ENCODE measurements at places on chromosomes 7 and 10. TPM values are rescaled to one million over a fixed set of nuclear protein-coding genes. Genes with fewer than 3 reads are reported as not detected.

GRCh38 chr7:157896774-157897555 lies 560.2 kb downstream of the DNAJB6 start:
- DNase-seq: no peak

DNA sequence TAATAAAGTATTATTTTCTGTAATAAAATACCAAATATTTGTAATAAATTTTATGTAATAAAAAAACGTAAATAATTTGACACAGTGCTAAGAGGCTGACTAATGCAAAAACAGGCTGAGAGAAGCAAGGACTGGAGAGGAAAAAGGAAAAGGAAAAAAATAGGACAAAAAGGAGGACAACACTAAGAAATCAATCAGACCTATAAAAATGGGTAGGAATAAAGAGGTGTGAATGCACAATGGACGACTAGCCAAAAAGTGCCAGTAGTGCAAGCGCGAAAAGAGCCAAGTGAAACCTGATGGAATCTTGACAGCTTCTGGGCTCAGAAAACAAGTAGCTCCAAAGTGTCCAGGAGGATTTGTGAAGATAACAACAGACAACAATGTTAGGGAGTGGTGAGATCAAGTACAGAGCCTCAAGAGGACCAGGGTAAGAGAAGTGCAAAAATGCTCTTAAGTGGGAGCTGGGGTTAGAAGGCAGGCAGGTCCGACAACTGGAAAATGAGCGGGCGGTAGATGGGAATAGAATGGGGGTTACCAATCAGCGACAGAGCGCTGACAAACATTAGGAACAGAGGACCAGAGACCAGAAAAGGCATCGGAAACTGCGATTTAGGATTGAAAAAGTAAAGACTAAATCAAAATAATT lies 1.2 kb downstream of the BRAF start:
- DNase-seq: peak; percentile 23

DNA sequence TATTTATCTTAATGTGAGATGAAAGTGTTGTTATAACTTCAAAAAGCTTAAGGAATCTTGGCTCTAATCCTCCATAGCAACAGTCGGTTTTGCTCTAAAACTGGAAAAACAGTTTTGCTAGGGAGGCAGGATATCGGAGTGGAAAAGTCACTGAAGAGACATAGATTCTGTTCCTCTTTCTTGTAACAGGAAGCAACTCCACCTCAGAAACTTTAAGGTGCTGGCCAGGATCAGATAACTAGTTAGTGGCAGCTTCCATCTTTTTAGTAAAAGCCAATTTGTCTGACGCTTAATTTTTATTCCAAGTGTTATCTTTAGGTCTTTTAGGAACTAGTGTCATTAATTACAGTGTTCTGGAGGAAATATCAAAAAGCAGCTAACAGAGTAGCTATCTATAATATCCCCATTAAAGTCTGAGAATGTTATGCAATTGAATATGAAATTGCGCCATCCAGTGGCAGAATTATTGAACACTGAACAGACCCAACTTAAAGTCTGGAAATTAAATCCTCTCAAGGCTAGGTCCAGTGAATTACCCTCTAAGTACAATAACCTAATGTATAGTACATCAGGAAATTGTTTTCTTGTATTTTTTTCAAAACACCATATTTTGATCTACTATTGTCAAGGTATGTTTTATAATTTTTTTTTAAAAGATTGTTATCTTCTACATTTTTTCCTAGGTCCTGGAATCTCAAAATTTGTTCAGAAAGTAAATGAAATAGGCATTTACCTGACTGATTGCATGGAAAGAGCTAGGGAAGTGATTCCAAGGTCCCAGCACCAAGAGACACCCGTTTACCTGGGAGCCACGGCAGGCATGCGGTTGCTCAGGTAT lies 65.9 kb upstream of the CC2D2B start:
- peak; percentile 60 for DNase-seq

The MEST gene
- 540 TPM for total RNA-seq

DNA sequence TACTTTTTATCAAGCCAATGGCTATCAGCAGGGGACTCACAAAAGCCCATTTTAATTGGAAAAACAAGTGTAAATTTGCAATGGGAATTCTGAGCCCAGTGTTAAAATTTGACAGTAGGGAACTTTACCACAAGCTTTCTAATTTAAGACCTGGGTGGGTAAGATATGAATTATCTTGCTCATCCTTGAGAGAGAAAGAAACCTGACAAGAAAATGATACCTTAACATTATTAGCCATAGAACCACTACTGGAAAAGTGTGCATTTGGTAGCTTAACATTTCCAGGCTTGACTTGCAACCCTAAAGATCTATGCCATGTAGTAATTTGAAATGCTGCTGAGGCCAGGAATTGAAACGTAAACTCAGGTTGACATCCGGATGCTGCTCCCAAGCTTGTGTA lies 2.7 kb upstream of the ST8SIA6 start:
- DNase-seq: no peak

The SYNPO2L gene
- total RNA-seq: not detected

- no peak for DNase-seq
Measured at GRCh38 chr10:62308101-62308500, 39.5 kb upstream of the RTKN2 start.

The SEM1 gene
- total RNA-seq: 26.8 TPM

The THSD7A gene
- total RNA-seq: 6.9 TPM
